ENCODE measurements at places on chromosomes 6 and 20.

GRCh38 chr6:169343886-169344749, 90.5 kb upstream of the THBS2 start:
- no peak for DNase-seq

DNA sequence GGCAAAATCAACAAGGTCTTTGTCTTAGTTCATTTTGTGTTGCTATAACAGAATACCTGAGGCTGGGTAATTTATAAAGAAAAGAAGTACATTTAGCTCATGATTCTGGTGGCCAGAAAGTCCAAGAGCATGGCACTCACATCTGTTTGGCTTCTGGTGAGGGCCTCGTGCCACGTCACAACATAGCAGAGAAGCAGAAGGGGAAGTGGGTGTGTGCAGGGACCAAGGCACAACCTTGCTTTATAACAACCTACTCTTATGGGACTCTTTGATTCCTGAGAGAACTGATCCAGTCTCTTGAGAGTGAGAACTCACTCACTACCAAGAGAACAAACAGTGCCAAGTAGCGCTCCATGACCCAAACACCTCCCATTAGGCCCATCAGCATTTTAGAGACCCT, 25.4 kb downstream of the GABRR2 start:
- no peak for DNase-seq

- DNase-seq = no peak
These were observed 123.9 kb downstream of the COL12A1 start for GRCh38 chr6:75081921-75082320.

GRCh38 chr6:155188707-155189496, 74.9 kb upstream of the CLDN20 start:
- DNase-seq = peak; percentile 27

GRCh38 chr20:49344975-49345374, 67.1 kb upstream of the ZNFX1 start:
- no peak for DNase-seq

DNA sequence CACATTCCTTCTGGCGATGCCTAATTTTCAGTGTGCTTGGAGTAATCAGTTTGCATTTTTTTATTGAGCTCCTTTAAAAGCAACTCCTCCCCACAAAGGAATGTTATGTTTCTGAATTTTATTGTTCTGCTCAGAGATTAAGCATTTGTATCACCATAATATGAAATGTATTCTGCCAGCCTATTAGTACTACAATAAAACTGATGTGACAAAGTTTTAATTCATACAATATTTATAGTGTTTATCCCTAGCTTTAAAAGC, 236.9 kb upstream of the ASCC3 start:
- no peak for DNase-seq

DNA sequence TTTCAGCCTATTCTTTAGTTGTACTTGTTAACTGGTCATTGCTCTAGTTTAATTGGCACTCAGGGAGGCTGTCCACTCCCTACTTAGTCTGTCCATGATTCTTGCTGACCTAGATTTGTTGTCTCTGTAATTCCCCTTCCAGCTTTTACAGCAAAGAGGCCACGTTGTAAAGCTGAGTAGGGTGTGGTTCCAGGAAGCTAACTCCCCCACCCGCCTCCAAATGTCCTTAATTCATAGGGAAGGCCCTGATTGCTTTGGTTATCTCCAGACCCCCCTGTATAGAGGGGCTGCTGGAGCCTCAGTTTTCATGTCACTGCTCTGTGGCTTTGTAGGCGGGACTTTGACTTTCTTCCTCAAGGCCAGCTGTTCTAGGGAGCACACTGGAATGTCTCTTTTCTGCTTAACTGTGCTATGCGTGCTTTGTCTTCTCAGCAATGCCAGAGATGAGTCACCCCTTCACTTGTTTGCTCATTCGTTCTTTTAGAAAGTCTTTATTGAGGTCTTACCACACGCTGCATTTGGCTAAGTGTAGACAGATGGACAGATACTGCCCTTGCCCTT, 175.1 kb upstream of the JAG1 start:
- DNase-seq = peak; percentile 93

DNA sequence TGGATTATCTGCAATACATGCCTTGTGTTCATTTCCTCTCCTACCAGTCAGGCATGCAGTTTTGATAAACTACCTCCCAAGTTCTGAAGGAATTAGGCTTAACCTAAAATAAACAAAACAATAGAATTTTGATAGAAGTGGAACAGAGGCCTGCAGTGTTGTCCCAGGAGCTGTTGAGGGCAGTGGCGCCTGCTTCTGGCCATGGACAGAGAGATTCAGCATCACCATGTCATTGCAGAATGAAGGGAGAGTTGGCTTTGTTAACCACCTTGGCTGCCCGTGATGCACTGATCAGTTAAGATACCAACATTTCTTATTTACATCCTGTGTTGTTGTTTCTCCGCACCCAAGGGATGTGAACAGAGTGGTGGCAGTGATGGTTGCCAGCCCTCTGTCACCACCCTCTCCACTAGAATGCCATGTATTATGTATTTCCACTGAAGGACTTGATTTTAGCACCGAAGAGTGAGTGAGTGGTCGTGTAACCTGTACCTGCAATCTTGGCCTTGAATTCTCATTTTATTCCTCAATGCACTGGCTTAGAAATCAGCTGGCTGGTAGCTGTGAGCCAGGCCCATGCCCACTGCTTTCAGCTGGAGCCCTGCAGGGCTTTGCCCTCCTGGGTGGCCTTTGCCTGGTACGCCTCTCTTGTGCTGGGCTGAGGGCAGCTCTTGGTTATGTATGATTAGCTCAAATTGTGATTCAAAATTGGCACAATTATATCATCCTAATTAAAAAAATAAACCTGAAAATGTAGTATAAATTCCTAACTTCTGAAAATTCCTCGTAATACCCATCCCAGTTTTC, 56.5 kb downstream of the SHLD1 start:
- DNase-seq = peak; percentile 38

- no peak for DNase-seq
These were observed 54.2 kb downstream of the NCOA7 start for GRCh38 chr6:125844989-125845388.

- DNase-seq = no peak
These were observed 162.4 kb downstream of the ID4 start for GRCh38 chr6:19999319-20000191.

DNA sequence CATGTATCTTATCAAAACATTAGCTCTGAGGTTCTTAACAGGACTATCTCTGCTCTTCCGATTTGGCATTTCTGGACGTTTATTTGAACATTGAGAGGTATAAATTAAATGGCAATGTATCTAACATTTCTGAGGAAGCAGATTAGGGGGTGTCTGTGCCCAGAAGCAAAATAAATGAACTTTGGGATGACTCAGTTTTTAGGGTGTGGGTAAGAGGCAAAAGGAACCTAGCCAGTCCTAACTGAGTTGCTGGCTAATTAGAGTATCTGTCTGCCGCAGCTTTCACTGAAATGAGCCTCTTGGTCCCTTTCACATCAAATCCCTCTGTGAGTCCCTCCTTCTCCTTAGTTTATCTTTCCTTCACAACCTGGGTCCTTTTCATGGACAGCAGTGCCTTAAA, 1.1 kb downstream of the RNF144B start:
- DNase-seq = no peak
